ENCODE measurements at places on chromosomes 7 and 10.

- DNase-seq, result peak; percentile 44
These were observed 1.3 kb upstream of the BMPER start for GRCh38 chr7:33903791-33904680.

DNA sequence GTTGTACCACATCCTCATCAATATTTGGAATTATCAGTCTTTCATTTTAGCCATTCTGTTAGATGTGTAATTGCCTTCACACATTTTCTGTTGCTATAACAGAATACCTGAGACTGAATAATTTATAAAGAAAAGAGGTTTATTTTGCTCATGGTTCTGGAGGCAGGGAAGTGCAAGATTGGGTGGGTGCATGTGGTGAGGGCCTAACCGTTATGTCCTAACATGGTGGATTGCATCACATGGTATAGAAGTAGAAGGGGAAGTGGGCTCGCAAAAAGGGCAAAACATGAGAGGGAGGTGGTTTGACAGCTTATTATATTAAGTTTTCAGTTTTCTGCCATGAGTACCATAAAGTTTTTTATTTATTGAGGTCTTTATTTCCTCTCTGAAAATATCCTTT lies 452.0 kb downstream of the ARL4A start:
- no peak for DNase-seq

DNA sequence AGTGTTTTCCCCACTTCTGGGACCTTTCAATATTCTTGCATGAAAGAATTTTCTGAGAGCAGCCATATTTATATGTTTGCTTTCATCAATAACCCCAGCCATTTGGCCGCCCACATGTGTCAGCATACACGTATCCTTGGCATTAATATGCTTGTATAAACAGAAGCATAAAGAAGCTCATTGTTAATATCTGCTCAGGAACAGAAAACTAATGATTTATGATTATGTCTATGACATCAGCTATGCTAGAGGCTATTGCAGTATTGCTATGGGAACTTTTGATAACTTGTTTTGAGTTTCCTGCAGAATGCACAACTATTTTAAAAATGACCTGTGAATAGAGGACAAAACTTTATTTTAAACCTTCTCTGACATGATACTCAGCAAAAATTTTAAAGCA lies 300.9 kb upstream of the MTPN start:
- DNase-seq, result no peak

GRCh38 chr7:31066516-31067130 lies 14.5 kb downstream of the ADCYAP1R1 start:
- DNase-seq, result no peak

DNA sequence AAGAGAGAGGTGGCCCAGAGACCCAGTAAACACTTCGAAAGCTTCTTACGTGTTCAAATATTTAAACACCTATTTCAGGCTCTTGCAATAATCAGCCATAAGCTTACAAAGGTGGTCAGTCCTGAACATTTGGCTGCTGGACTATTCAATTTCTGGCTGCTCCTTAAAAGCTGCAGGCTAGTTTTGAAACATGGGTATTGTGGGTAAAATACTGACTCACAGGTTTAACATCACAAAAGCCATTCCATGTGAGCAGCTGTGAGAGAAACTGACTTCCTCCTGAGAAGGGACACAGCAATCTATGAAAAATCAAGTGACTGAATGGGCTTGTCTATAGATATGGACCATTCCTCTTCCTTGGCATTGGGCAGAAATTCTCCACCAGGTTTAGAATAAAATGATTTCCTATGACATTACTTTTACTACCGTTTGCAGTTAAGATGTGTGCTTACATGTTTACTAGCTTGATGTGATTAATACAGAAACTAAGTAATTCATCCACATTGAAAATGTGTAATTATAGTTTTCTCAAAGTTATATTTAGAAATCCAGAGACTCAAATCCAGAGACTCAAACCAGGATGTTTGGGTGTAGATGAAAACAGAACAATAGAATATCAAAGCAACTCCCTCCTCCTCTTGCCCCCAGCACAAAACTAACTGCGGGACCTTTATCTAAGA lies 252.3 kb downstream of the GATA3 start:
- DNase-seq, result peak; percentile 50

DNA sequence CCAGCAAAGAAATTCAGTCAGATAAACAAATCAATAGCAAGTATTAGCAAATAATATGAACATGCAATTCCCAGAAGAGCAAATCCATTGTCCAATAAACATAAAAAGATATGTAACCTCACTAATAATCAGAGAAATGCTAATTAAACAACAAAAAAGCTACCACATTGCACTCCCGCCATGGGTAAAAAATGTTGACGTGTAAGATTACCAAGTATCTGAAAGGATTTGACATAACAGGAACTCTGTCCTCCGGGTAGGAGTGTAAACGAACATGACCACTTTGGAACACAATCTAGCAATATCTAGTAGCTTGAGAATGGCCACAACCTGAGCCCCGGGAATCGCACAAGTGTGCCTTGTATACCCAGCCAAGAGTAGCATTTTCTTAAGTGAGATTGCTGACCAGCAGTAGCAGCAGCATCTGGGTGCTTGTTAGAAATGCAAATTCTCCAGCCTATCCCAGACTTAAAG lies 31.6 kb downstream of the DYDC1 start:
- DNase-seq, result no peak

- no peak for DNase-seq
These were observed 8.4 kb downstream of the CPA1 start for GRCh38 chr7:130388671-130389070.

- DNase-seq, result peak; percentile 1
These were observed 574.6 kb downstream of the GRID1 start for GRCh38 chr10:85791818-85792532.

- no peak for DNase-seq
These were observed 109.3 kb upstream of the ARID5B start for GRCh38 chr10:61792097-61792716.

GRCh38 chr7:100825751-100826513 lies 1.4 kb downstream of the EPHB4 start:
- peak; percentile 50 for DNase-seq

GRCh38 chr10:28201410-28202400 lies 101.2 kb downstream of the MPP7 start:
- DNase-seq, result no peak

- no peak for DNase-seq
These were observed 38.9 kb upstream of the RSU1 start for GRCh38 chr10:16856092-16856491.

DNA sequence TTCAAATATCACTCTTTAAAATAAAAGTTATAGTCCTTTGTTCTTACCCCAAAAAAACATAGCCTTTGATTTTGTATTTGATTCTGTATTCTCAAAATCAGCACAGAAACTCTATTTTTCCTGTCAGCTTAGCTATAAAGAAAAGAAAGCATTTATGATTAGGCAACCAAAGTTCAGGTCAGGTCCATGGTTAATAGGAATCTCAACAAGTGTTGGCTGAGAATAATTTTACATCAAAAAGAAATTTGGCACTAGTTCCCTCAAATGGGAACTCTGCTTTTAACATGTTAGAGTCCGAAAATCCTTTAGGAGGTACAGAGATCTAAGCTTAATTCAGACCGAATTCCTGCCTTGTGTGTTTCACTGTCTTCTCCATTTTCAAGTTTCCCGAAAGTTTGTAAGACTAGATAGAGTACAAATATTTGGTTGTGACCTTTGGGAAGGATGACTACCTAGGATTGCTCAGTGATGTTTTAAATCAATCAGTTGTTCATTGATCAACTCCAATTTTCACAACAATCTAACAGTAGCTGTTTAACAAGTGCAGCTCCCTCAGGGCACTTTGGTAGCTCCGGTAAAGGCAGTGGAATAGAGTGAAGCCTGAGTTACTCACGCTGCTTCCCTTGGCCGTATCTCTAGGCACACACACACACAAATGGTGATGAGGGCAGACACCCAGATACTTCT lies 8.8 kb upstream of the ENO4 start:
- no peak for DNase-seq

- DNase-seq, result peak; percentile 45
These were observed 55.5 kb upstream of the SYPL1 start for GRCh38 chr7:106167439-106168136.

- peak; percentile 77 for DNase-seq
These were observed 481.2 kb downstream of the KCNMA1 start for GRCh38 chr10:77156406-77156879.

DNA sequence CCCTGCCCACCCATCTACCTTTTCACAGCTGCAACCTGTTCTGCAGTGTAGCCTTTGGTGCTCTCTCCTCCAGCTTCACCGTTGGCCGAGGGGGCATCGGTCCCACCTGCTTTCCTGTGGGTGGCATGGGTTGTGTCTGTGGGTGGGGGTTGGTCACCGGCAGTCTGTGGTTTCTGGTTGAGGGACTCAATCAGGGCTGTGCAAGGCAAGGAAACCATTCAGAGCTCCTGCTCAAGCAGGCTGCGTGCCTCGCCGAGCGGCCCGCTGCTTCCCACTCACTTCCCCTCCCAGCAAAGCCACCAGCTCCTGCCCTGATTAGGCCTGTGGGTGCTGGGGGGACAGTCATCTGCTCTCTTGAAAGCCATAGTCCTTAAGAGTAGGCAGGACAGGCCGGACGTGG lies 9.8 kb downstream of the DNAJB12 start:
- no peak for DNase-seq

DNA sequence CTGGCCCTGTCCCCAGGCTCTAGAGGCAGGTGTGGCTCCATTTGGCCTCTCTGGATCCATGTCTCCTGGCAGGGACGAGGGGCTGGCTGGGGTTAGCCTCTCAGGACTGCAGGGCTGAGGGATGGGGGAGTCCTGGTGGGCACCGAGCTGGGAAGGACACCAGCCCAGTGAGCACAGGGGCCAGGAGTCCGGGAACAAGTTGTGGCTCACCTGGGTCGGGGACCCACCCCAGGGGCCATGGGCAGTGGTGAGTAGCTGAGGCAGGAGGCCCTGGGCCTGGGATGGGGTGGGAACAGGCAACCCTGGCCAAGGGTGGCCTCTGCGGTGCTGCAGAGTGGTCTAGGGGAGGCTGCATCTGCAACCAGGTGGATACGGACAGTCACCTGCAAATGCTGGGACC lies 24.1 kb downstream of the ANTXRL start:
- DNase-seq, result no peak

DNA sequence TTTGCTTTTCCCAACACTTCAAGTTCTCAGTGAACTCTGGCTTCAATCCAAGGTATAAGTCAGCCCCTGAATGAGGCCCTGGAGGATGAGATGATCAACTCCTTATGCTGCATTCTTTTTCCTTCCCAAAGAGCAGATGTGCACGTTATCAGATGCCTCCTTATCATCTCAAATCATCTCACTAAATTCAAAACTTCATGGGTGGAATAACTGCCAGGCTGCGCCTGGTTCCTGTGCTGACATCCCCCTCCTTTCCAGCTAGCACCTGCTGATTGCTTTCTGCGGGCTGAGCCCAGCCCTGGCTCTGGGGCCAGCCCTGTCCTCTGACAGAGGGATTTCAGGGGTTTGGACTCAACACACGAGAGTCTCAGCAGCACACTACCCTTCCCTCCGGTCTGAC lies 44.9 kb downstream of the TLL2 start:
- DNase-seq, result no peak

- DNase-seq, result no peak
These were observed 482.9 kb downstream of the POM121L12 start for GRCh38 chr7:53518319-53518718.

DNA sequence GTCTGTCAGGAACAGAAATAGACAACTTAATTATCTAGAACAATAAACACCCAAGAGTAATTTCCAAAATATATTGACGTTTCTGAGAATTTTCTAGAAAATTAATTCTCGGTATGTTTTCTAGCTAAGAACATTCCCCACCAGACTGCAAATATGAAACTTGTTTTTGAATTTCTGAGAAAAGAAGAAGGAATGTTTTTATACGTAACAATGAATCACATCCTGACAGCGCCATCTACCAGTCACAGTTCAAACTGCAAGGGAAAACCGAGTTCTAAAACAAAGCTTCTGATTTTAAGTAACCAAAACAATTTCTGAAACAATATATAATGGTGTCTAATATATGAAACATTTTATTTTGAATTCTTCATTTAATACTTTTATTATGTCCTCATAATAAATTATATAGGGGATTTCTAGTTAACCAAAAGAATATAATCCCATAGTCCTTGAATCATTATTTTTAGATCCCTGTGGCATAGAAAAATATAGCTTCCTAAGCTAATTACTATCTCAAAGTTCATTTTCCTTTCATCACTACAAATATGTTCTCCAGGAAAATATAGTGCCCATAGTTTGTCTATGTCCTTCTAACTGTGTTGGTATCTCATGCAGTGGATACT lies 34.5 kb upstream of the MEOX2 start:
- peak; percentile 64 for DNase-seq

GRCh38 chr7:22587322-22587721 lies 87.3 kb upstream of the STEAP1B start:
- DNase-seq, result no peak

DNA sequence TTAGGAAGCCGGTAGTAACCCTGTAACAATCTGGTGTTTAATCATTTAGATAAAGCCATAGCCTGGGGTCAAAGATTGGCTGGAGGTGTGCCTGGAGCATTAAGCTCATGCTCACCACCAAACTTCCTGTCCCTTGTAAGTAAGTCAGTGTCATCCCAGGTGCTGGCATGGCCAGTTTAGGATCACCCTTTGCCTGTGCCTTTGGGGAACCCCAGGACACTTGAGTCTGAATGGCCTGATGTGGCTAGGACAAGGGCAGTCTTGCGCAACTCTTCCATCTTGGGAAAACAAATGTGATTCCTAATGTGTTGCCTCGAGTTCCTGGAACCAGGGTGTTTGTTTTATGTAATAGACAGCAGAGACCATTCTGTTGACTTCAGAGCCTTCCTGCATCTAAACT lies 154.8 kb downstream of the GRK5 start:
- DNase-seq, result no peak

DNA sequence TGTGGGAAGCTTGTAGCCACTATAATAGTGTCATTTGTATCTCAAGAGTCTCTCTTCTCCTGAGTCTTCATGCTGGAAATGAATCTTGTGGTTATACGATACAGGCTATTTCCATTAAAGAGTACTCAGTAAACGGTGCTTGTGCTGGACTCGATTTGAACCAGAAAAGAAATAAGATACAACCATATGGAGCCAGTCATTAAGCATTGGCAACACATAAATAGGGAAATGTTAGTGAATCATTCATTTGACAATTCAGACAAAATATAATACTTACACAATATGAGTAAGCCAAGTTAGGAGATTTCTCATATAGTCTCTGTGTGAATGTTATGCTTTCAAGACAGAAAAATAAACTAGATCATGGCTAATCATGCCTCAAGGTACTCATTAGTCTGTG lies 356.8 kb downstream of the PLXDC2 start:
- DNase-seq, result no peak

DNA sequence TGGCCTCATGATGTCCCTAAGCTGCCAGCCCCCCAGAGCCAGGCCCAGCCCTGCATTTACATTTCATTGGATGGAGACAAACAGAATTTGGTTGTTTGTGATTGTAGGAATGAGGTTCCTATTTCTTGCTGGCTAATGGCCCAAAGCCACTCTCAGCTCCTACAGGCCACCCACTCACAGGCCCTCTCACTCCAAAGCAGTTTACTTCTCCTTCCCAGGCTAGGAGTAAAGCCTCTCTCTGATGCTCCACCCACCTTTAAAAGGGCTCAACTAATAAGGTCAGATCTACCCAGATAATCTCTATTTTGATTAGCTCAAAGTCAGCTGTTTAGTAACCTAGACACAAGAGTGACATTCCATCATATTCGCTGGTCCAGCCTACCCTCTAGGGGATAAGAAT lies 11.2 kb upstream of the CUZD1 start:
- no peak for DNase-seq
